ENCODE measurements at places on chromosomes 4 and X.

GRCh38 chr4:54632537-54632936 is 25.2 kb upstream of the KIT start:
- DNase-seq: no peak

DNA sequence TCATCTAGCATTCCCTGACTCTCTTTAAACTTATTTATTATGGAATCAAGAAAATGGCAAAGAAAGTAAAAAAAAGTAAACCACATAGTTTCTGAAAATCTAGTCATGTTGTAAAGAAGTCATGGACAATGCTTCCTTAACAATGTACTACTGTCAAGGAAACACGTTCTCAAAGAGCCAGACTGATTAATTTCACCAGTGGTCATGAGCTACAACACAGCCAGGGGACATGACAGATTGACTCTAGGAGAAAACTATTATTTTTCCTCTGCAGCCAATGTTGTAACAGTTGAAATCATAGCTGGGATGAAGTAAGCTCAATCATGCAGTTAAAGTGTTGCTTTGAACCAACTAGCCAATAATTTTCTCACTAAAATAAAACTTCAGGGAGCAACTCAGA is 109.2 kb downstream of the MAPK10 start:
- DNase-seq: no peak

- no peak for DNase-seq
Observed at GRCh38 chrX:110182362-110182761, 135.5 kb downstream of the AMMECR1 start.

- no peak for DNase-seq
Observed at GRCh38 chr4:182062458-182062857, 180.7 kb upstream of the TENM3 start.

DNA sequence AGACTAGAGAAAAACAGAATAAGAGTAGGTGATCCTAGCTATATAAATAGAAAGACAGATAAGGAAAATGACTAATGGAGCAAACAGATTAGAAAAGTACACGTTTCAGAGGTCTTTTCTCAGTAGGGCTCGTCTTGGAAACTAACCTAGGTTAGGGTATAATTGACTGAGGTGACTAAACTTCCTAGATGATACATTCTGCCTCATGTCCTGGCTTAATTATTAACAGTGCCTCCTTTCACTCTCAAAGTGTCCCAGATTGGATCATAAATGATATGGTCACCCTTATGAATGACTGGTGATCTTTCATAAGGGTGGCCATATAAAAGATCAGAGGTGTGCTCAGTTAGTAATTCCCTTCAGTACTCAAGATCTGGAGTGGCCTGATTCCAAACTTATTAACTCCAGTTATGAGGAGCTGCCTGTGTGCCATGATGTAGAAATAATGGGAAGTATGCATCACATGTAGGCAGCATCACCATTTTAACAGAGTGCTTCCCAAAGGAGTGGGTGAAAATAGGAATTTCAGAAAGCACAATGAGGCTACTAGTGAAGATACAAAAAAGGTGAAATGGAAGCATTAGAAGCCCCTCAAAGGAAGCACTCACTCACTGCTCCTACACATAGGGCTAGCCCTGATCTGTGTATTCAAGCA is 14.7 kb upstream of the GRIA3 start:
- DNase-seq: no peak

GRCh38 chr4:7516773-7517144 is 82.0 kb upstream of the PSAPL1 start:
- DNase-seq: no peak

- DNase-seq: peak; percentile 56
Observed at GRCh38 chr4:81466841-81467671, 4.7 kb downstream of the RASGEF1B start.
